ENCODE measurements at places on chromosomes 6 and 20. TPM values are rescaled to one million over a fixed set of nuclear protein-coding genes. Genes with fewer than 3 reads are reported as not detected.

GRCh38 chr6:11665604-11666326 is 112.8 kb downstream of the ADTRP start:
- DNase-seq, result no peak

DNA sequence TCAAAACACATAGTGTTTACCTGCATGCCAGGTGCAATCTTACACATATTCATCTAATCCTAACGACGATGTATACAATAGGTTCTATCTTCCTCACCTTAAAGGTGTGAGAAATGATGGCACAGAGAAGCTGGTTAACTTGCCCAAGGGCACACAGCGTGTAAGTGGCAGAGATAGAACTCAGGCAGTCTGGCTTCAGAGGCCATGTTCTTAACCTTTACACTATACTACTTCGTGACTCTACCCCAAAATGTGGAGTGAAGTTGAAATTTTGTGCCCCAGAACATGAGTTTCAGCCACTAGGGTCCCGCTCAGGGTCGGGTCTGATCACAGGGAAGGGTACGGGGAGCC is 584 bp downstream of the VPS52 start:
- no peak for DNase-seq

Gene NKAIN4
- total RNA-seq, result 10.2 TPM

GRCh38 chr6:143337201-143337949 is 113.1 kb downstream of the ADAT2 start:
- no peak for DNase-seq

GRCh38 chr6:14153228-14153627 is 35.7 kb downstream of the CD83 start:
- DNase-seq, result no peak

DNA sequence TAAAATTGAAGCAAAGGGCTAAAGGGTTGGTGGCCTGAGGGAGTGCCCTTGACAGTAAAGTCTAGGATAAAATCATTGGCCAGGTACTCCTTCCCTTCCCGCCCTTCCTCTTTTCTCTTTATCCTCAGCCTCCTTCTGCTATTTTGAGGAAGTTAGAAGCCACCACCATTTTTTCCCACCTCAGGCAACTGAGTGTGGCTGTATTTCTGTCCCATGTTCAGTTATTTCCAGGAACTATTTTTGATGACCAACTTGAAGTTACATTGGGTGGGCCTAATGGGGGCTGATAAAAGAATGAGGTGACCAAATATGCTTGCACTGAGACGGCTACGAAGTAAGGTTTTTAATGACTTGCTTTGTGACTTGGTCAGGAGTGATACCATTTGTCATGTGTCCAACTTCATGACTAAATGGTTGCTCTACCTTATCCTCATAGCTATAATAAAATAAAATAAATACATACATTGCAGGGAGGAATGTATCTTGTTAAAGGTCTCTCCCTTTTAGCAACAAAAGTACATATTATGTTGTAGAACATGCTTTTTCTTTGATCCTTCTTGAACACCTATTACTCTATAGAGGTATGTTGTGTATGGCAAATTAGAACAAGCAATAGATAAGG is 12.0 kb downstream of the PTPN1 start:
- DNase-seq, result no peak

GRCh38 chr20:4665591-4665990 is 56.1 kb upstream of the PRND start:
- no peak for DNase-seq

DNA sequence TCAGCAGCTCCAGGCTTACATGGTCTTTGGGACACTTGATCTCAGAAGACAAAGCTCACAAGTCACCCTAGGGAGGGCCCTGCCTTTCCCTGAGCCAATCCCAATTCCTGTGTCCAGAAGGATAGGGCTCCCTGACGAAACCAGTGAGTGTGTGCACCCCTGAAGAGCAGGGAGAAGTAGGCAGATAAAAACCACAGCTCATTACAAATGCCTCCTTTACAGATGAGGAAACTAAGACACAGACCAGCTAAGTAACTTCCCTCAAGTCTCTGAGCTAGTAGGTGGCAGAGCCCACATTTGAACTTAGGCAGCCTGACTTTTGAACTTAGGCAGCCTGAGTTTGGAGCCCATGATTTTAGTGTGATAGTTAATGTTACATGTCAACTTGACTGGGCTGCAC is 6.7 kb upstream of the ZFAND3 start:
- DNase-seq, result no peak

DNA sequence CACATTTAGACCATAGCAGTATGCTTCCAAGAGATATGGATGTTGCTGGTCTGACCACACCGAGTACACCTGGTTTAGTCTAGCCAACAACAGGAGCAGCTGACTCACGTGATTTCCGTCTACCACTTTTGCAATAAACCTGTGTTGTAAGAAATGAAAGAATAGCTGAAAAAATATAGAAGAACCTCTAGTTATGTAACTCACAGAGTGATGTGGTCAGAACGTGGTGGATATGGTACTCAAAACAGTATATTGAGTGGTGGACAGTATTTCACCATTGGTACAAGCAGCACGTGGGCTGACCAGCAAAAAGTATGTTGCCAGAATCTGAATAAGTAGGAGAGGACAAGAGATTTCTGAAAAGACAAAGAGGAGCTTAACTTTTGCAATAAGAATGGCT is 226.9 kb downstream of the TBC1D7 start:
- DNase-seq, result no peak

DNA sequence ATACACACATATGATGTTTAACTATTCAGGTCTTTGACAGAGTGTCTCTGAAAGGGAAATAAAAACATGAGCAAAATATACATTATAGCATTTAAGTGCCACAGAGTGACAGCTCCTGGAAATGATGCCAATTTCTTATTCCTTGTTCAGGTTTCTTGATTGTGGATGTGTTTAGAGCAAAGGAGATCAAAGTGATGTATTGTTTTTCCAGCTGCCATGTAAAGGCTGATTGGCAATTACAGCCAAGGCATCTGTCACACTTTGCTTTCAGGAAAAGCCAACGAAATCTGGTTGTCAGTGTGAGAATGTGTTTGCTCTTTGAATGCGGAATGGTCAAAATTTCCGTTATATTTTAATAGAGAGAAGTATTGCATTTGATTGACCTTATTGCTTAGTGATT is 347.8 kb upstream of the FLRT3 start:
- DNase-seq, result no peak

GRCh38 chr20:57281900-57282299 is 15.5 kb upstream of the BMP7 start:
- DNase-seq, result no peak

Gene SMIM8
- 18.0 TPM for total RNA-seq

DNA sequence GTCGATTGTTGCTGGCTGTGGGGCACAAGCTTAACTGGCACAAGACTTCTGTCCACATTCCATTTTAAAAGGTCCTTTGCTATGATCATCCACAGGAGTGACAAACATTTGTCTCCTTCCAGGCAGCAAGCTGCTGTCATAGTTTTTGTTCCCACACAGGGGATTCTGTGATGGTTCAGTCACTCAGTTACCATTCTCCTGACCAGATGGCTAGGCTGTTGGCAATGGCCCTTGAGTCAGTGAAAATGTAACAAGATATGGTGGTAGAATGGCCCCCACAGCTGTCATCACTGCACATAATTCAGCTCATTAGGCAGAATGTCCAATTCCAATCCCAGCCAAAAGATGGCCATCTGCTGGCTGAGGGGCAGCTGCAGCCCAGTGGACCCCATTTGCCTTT is 13.7 kb downstream of the BPIFA1 start:
- DNase-seq, result no peak

GRCh38 chr20:64000906-64001305 is 20.0 kb downstream of the PRPF6 start:
- DNase-seq, result no peak

GRCh38 chr20:2691663-2692035 is 931 bp upstream of the EBF4 start:
- no peak for DNase-seq

- DNase-seq, result no peak
Measured at GRCh38 chr6:85620308-85620707, 22.4 kb downstream of the SYNCRIP start.

Gene BNIP5
- total RNA-seq, result 2.1 TPM

Gene MROH8
- 4.8 TPM for total RNA-seq

- DNase-seq, result no peak
Measured at GRCh38 chr6:42375007-42375635, 76.6 kb downstream of the TRERF1 start.

DNA sequence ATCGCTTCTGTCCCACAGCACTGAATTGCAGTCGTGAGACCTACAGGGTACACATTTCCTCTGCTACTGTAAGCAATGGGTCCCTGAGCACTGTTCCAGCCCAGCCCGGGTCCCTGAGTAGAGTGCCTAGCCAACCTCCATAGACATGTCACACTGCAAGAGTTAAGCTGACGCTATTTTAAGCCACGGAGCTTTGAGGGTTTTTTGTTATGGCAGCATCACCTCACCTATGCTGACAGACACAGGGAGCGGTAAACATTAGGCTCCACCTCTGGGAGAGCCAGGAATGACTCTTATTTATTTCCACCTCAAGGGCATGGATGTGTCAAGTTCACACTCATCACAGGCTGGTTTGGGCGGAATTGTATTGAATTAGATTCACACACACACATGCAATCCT is 45.1 kb downstream of the GRM4 start:
- DNase-seq, result no peak

DNA sequence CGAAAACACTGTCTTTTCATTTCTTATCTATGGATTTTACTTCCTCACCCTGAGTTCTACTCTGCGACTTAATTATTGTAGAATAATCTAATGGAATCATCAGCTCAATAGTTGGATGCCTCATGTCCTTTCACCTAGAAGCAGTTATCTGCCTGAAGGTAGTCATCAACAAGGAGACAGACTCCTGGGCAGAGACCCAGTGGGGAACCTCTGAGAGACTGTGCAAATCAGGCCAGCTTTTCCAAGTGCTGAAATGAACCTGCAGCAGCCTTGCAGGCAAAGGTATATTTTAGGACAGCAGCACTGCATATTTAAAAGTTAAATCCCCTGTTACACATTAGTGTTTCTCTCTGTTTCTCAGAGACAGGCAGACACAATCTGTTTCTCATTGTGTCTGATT is 99.7 kb upstream of the STMND1 start:
- no peak for DNase-seq

DNA sequence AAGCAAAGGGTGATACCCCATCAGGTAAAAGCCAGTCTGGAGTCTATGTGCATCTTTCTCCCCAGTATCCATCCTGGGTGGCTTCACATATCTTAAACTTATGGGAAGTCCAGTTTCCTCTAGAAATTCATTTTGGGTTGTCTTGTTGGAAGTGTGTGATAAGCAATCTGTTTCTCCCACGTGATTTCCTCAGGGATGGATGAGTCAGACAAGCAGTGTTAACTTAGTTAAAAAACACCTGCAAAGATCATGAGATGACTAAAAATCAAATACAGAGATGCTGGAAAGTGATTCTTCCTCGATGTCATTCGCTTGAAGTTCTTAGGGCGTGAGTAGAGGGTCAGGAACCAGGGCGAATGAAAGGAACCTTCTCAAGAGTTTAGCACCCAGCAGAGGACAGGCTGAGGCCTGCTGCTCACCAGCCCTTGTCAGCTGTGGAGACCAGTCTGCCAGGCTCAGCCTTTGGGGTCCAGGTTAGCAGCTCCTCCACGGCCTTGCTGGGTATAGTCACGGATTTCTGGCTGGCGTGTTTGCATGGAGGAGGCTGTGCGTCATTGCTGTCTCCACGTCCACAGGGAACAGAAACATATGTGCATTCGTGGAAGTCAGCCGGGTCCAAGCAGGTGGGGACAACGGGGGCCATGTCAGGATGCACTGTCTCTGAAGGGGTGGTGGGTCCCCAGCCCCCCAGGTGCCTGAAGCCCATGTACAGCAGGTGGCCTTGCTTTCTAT is 2.8 kb upstream of the PNPLA1 start:
- DNase-seq, result no peak

- DNase-seq, result no peak
Measured at GRCh38 chr6:162371121-162371520, 356.4 kb downstream of the PRKN start.

DNA sequence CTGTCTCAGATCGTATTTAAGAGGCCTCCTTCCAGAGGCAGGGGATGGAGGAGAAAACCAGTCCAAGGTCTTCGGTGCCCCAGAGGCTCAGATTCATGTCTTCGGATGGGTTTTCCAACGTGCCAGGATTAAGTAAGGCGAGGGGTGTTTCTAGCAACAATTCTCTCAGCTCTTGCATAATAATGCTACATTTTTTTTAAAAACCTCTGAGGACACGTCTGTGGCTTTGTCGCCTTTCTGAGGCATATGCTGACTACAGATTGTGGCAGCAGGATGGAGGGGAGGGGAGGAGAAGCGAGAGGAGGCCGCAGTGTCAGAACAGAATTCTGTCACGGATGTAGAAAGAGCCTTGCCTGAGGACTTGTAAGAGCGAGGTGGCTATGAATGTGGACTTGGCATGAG is 17.7 kb upstream of the CCDC167 start:
- DNase-seq, result no peak

DNA sequence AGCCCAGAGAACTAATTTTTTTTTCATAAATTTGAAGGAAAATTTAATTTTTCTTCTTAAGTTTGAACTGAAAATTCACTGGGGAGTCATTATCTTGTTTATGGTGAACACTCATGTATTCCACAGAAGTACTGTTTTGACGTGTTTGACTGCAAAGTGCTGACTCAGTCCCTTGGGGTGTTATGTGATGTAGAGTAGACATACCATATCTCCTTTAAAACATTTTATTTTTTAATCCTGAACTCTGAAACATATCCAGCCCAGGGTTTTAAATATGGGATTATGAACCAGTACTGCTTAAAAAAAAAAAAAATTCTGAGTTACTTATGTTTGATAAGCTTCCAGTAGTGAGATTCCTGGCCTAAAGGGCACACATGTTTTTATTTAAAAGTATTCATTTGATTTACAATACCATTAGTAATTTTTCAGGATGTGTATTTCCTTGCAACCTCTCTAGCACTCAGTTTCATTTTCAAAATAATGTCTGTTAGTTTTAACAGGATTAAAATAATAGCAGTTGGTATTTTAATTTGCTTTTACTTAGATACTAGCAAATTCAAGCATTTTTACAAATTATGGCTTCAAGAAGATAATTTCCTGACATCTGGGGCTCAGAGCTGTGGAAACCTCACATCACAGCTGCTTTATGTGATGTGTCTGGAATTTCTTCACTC is 81.7 kb upstream of the PDE10A start:
- no peak for DNase-seq

- no peak for DNase-seq
Measured at GRCh38 chr6:134078166-134078565, 25.7 kb upstream of the SLC2A12 start.
